ENCODE measurements at places on chromosomes 1 and 21. TPM values are rescaled to one million over a fixed set of nuclear protein-coding genes. Genes with fewer than 3 reads are reported as not detected.

Gene HSPB7
- 2.5 TPM for polyA plus RNA-seq

Gene SPRR2A
- not detected for polyA plus RNA-seq

- DNase-seq, result no peak
Observed at GRCh38 chr1:189021577-189021976, 1456.1 kb downstream of the BRINP3 start.

DNA sequence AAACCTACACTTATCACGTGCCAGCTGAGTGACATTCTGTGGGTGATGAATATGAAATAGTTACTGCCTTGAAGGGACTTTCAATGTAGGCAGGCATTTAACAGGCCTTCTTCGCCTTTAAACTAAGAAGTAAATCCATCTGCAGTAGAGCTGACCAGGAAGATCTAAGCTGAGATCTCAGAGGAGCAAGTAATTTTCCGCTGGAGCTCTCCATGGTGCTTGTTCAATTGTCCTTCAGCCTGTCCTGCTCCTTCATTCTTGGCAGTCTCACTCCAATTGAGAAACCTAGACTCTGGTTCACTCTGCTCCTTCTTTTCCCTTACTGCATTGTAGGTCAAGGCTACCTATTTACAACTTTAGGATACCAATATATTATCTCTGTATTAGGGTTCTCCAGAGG, 183.5 kb downstream of the HMCN1 start:
- DNase-seq, result no peak

Gene TBX19
- 4.4 TPM for polyA plus RNA-seq

Gene HCRTR1
- polyA plus RNA-seq, result not detected

- no peak for DNase-seq
Observed at GRCh38 chr1:237961754-237962153, 71.0 kb upstream of the ZP4 start.

DNA sequence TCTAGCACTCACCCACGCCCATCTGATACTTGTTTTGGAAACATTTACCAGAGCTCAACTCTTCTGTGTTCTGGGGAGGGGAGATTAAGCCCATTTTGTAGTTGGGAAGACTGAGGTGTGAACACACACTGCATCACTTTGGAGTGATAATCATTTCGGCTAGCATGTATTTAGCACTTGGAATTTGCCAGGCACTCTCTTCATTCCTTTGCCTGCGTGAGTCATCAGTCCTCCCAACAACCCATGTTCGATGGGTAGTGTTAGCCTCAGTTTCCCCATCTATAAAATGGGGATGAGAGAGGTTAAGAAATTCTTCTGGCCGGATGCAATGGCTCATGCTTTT, 182.8 kb upstream of the TMEM51 start:
- no peak for DNase-seq

GRCh38 chr1:172699111-172699510, 40.2 kb downstream of the FASLG start:
- no peak for DNase-seq

DNA sequence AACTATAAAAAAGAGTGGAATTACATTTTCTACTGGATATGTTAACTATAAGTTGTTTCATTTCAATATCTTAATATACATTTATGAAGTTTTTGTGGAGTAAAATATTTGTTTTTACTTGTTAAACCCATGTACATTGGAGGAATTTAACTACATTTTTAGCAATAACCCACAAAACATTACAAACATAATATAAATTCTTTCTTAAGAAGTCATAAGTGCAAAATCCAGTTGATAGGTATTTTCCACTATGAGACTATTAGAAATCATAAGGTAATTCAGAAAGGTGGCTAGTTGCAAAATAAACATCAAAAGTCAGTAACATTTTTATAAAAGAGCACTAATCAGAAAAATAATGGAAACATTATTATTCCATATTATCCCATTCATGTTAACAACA, 73.9 kb upstream of the RRP15 start:
- DNase-seq, result no peak

Measured in left lung (tissue), 14 donors.